ENCODE measurements at places on chromosomes 3 and 15. TPM values are rescaled to one million over a fixed set of nuclear protein-coding genes. Genes with fewer than 3 reads are reported as not detected.

- DNase-seq: no peak
Observed at GRCh38 chr3:39531665-39532064, 64.2 kb downstream of the MOBP start.

DNA sequence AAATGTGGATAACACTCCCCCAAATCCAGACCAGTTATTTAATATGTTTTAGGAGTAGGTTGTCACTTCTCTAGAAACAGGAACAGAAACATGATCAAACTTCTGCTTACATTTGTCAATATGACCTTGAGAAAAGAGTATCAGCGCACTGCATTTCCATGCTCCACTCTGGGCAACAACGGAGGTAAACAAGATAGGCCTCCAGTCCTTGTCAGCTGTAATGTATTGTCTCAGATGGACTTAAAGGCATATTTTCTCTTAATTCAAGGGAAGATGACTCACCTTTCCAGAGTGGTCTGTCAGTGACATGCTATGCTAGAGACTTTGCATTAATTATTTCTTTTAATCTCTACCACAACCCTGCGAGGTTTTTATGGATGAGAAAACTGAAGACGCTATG is 51.6 kb upstream of the TCF12 start:
- DNase-seq: no peak

DNA sequence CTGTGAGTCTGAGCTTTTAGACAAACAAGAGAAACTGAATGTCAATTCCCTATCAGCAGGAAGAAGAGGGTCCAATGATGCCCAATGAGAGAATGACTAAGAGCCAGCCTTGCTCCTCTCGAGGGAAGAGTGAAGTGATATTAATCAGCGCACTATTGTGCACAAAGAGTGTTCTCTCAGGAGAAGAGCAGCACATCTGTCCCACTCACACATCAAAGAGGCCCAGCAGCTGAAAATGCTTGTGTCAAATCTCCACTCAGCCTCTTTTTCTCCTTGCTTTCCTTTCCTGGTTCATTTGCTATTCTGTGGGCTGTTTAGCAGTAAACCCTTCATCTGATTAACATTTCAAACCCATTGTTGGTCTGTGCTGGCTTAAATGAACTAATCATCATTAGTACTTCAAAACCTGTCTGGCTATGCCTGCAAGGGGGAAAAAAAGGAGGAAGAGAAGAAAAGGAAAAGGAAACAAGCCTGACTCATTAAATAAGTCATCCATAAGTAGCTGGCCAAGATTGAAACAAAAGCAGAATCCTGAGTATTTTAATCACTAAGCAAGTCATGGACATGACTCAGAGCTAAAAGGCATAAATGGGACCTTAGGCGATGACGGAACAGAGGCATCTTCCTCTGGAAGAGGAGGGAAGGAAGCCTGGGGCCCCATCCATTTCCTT is 912.7 kb downstream of the TUSC7 start:
- DNase-seq: no peak

DNA sequence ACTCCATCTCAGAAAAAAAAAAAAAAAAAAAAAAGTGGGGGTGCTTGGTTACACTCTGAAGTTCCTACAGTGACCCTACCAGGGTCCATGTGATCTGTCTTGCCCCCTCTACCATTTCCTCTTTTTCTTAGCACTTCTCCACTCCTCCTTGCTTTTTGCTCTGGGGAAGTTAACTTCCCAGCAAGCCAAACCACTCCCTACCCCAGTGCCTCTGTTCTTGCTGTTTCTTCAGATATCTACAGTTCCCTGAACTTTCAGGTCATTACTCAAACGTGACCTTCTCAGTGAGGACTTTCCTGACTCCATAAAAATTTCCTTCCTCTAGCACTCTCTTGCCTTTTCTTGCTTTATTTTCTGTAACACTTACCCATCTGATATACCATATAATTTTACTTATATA is 61.1 kb upstream of the GCNT3 start:
- DNase-seq: no peak

DNA sequence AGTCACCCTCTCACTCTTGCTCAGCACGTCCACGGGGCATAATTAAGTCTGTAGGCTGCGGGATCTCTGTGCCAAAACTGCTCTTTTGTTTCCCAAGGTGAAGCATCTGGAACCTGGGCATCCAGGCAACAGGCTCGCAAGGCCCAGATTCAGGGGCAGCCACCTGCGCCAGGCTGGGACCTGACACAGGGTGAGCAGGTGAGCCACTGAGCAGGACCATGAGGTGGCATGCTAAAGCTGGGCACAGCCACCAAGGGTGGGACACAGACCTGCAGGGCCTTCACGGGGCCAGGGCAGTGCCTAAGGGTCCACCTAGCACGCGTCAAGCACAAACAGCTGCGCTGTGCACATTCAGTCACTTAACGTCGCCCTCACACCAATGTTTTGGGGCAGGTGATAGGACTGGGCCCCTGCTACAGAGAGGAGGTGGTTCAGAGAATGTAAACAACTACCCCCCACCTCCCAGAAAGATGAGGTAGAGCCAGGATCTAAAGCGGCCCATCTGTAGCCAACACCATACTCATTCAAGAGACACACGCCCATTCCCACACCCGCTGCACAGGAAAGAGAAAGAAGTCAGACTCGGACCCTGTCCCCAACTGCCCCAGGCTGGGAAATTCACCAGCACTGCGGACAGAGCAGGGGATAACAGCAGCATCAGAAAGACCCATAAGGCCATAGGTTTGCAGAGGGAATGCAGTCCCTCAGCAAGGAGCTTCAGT is 16.3 kb downstream of the XXYLT1 start:
- no peak for DNase-seq

DNA sequence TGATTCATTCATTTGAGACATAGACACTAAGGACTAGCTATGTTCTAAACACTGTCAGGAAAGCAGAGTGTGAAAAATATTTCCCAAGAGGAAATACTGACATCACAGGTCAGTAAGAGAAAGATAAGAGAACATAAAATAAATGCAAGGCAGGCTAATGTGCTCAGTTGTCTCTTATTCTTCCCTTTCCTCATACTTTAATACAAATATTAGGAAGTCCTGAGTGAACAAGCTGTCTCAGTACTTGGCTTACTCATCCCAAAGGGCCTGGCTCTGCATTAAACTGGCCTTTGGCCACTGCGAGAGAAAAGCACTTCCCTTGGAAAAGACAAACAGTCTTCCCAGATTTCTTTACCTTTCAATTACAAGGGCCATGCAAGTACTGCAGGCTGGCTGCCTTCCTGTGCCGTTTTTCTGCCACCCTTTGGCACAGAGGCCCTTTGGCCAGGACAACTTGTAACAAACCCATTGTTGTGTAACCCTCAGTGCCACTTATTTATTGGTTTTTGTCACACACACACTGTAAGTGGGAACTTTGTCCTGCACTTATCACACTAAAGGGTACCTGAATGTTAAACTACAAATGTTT is 31.7 kb downstream of the EDC3 start:
- no peak for DNase-seq

GRCh38 chr15:31328428-31328968 is 1.9 kb downstream of the KLF13 start:
- no peak for DNase-seq

DNA sequence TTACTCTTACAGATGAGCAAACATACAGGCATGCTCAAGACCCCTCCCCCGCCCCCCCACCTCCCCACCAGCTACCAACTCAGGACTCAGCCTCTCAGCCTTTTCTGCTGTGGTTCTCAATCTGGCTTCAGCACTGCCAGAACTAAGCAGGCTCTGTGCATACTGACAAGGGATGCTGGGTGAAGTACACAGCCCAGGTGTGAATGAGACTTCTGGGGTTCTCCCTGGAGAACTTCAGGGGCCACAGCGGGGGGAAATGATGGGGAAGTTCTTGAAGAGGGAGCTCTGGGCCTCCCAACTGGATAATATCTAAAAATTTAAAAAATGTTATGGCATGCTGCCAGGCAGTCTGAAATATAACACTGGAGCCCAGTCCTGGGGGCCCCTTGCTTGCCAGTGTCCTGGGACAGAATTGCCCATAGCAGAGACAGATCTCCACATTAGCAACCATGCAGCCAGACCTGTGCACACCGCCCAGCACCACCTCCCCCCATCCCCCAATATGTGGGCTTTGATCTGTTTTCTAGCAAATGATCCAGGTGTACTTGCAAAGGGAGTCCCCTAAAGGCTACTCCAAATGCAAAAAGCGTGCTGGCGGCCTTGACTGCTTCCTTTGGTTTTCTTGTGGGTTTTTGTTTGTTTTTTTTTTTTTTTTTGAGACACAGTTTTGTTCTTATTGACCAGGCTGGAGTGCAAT is 41.4 kb downstream of the PGPEP1L start:
- DNase-seq: no peak

DNA sequence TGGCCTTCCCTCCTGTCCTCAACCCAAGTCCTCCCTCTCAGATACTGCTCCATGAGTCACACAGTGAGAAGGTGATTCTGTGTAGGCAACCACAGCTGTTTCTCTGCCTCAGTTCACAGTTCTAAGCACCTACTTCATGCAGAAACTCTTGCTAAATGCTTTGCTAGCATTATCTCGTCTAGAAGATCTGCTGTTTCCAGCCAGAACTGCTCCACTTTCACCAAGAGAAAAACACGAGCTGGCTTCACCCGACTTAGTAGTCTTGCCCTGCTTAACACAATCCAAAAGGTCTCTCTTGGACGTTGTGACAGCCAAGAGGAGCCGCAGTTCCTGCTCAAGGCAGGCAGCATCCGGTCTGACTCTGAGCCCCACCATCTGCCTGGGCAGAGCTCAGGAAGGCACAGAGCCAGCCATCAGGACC is 272.1 kb downstream of the UACA start:
- no peak for DNase-seq

- no peak for DNase-seq
Observed at GRCh38 chr15:77866596-77867125, 210.8 kb downstream of the TBC1D2B start.

The SLC22A14 gene
- polyA plus RNA-seq: not detected

The RARB gene
- polyA plus RNA-seq: not detected

The NR2C2 gene
- polyA plus RNA-seq: 5.3 TPM

The SH3GL3 gene
- polyA plus RNA-seq: not detected

The PLS1 gene
- polyA plus RNA-seq: 1.8 TPM

The CXCR6 gene
- 0.29 TPM for polyA plus RNA-seq

The SLC7A14 gene
- polyA plus RNA-seq: not detected

The P2RY1 gene
- polyA plus RNA-seq: 1.2 TPM

The CHRNA7 gene
- polyA plus RNA-seq: not detected

Measured in GM12878 (cell line).